ENCODE measurements at places on chromosomes 6 and 20. TPM values are rescaled to one million over a fixed set of nuclear protein-coding genes. Genes with fewer than 3 reads are reported as not detected.

DNA sequence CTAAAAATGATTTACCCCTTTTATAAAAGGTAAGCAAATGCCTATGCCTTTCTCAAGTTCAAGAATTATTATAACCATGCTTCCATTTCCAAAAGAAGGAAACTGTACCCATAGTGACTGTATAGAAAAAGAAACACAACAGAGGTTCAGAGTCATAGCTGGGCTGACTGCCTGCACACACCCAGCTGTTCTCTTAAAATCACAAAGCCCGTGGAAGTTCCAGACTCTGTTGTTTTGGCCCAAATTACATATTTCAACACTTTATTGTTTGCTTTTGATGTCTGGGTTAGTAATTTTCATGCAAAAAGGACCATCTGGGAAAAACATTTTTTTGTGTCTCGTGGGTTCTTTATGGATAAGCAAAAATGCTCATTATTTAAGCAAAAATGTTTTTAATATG, 99.2 kb downstream of the LCA5 start:
- DNase-seq, result no peak

GRCh38 chr6:163395122-163395830, 19.2 kb upstream of the QKI start:
- no peak for DNase-seq

DNA sequence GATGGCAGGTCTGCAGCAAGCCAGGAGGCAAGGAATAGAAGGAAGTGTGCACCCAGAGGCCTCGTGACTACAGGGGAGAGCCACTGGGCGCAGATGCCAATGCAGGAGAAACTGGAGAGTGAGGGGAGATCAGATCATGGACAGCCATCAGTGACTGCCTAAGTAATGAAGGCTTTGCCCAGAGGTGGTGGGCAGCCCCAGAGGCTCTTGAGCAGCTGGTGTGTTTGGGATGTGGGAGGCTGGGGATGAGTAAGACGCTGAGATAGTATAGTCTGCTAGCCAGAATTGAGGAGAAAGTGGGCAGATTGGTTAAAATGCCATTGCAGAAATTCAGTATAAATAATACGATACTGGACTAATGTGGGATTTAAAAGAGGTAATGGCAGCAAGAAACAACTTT, 111.9 kb downstream of the MAP3K4 start:
- no peak for DNase-seq

DNA sequence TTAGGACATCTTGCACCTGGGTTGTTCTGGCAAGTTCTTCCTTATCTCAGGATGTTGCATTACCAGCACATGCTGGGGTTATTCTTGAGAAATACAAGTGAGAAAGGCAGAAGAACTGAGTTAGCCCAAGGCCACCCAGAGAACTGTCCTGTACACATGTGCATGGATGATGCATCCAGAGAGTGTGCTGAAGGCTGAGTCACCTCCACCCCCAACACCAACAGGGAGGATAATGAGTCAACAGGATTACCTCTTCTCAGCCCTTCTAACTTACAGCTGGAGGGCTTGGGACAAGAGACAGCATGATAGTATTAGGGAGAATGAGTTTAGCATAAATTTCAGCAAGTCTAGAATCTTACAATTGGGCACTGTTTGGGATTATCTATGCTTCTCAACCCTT, 8.5 kb downstream of the SCGN start:
- no peak for DNase-seq

GRCh38 chr6:107154801-107155160, 39.5 kb upstream of the BEND3 start:
- DNase-seq, result no peak

Gene KCNK16
- not detected for total RNA-seq

DNA sequence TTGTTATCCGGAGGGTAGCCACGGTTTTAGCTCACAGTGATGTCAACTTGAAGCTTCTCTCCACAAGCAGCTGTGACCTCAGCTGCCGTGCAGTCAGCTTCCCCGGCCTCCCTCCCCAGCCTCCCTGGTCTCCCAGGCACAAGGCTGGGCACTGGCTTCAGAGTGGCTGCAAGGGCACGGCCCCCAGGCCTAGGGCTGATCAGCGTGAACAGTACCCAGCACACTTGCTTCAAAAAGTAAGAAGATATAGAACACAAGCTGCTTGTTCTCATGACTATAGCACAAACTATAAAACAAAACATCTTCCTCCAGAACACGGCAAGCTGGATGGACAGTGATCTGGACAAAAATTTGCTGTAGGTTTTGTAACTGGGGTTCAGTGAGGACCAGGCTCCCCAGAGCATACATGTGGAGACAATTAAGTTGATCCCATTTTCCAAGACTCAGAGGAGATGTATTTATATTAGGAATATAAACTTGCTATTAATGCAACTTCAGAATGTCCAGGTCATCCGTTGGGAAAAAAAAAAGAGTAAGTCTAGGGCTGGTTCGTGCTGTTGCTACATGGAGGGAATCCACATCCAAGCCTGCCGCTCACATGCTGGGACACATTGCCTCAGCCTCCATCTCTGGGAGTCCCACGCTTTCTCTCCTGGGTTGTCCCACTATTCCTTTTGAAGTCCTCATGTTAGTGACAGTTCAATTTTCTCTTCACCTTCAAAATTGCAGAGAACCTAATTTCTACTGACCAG, 199.4 kb upstream of the THBS2 start:
- DNase-seq, result no peak

DNA sequence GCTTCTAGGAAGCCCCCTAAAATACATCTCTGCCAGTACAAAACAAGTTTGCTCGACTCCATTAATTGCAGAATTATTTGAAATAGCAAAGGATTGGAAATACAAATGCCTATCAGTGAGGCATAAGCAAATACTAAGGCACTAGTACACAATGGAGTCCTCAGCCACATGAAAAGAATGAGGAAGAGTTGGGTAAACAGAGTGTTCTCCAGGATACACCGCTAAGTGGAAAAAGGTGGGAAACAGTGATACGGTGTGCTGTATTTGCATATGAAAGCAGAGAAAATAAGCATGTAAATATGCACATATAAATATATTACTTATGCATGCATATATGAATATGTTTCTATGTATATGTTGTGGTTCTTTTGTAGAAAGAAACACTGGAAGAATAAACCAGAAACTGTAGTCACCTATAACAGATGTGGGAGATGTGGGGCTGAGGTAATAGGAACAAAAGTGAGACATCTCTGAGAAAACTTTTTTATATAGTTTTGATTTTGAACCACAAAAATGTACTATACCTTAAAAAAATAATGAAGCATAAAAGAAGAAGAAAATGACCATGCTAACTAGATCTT, 143.4 kb upstream of the MYLIP start:
- DNase-seq, result no peak

Gene NRSN1
- 5.7 TPM for total RNA-seq

DNA sequence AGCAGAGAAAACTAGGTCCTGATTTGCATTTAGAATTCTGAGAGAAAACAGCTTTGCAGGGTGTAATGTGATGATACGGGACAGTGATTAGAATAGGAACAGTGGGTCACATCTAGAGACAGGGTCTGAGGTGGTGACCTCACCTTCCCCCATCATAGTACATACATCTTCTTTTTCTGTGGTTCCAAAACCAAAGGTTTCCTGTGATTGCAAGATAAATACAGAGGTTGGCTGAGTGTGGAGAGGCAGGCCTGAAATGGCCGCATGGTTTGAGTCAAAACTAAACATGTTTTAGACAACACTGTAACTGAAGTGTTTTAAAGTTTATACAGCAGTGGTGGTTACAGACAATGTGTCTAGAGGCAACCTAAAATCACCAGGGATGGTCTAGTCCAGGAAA, 10.4 kb upstream of the NT5DC1 start:
- DNase-seq, result no peak

GRCh38 chr6:36999061-36999750, 6.2 kb upstream of the FGD2 start:
- DNase-seq, result no peak

- DNase-seq, result no peak
These were observed 253.2 kb downstream of the SOX4 start for GRCh38 chr6:21846541-21847451.

Gene OR2H1
- total RNA-seq, result not detected

Gene TRIM31
- total RNA-seq, result not detected

DNA sequence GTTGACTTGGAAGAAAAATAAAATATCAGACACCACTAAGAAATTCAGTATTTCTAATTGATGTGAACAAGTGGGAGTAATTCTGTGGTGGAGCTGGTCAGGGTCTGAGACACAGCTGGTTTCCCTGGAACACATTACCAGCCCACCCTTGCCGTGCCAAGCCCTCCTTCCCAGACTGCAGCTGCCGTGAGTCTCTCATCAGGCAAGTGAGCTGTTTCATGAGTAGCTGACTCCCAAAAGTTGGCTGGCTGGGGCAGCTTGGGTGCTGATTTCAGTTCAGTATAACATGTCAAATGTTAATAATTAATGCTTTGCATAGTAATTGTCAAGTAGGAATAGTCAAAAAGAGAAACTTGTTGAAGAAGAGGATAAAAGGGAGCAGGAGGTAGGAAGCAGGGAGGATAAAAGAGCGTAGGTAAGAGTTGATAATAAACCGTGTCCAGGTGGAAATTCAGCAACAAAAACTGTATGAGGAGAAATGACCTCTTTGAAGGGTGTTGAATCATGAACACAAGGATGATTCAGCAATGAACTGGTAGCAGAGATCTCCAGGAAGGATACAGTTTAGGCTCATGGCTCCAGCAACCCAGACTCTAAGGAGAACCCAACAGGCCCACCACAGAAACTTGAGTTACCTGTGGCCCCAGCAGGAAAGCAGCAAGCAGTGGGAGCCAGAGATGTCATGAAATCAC, 110.9 kb upstream of the SSTR4 start:
- DNase-seq, result no peak

DNA sequence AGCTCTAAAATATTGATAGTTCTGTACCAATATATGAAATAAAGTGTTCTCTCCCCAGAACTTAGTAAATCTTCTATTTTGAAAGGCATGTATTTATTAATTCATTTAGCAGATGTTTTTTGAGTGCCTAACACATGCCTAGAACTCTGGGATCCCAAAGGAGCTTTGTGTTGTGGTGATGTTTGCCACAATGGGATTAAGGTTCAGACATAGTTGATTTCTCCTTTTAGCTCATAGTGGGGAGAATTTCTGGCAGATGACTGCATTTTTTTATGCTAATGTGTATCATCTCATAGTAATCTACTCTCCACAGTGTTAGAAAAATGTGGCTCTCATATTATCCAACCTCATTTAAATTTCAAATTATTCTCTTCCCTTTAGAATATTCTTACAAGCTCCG, 21.7 kb downstream of the MYB start:
- DNase-seq, result no peak

Gene SLC35F1
- 22.4 TPM for total RNA-seq

Gene ZBP1
- total RNA-seq, result not detected

Gene SIRPD
- not detected for total RNA-seq

- no peak for DNase-seq
These were observed 194.2 kb upstream of the SGK1 start for GRCh38 chr6:134511984-134512683.

Gene SNAP25
- total RNA-seq, result 61.0 TPM

DNA sequence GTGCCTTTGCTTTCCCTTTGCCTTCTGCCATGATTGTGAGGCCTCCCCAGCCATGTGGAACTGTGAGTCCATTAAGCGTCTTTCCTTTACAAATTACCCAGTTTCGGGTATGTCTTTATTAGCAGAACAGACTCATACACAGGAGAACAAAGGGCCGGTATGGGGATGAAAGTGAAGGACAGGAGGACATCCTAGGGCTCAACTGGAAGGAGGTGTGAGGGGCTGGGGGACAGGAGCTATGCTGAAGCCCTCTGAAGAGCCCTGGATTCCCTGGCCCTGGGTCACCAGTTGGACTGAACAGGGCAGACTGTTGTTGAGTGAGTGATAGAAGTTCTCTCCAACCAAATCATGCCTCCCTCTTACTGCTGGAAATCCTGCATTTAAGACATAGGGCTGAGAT, 105.8 kb downstream of the SCML4 start:
- no peak for DNase-seq
